Ammon's horn (tissue), 1 donor: ENCODE measurements at places on chromosomes 4 and X.

DNA sequence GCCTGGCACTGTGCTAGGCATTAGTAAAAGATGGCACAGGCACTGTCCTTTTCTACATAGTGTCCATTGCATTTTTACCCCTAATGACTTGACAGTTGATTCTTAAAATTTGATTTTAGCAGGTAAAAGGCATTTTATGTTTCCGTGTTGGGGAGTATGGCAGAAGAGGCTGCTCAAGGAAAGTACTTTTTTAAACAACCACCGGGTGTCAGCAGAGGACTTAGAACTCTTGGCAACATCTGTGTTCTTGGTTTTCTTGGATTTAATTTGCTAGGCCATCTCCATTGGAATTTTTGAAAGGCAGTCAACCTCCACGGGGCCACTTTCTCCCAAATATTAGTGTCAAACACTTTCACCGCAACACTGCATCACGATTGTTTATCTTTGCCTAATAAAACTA is 102.9 kb downstream of the TSPAN7 start:
- peak; percentile 24 for DNase-seq

DNA sequence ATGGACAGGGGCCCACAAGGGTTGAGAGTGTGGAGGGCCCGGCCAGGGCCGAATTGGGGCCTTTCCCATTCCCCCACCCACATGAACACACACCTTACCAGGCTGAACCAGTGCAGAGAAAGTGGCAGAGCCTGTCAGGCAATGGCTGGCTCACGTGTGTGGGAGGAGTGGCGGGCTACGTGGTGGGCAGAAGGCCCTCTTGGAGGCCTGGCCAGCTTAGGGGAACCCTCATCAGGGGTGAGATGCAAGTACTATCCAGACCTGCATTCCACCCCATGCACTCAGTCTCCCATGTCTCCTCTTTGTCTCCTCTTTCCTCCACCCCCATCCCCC is 965 bp downstream of the TCEAL4 start:
- peak; percentile 12 for DNase-seq

DNA sequence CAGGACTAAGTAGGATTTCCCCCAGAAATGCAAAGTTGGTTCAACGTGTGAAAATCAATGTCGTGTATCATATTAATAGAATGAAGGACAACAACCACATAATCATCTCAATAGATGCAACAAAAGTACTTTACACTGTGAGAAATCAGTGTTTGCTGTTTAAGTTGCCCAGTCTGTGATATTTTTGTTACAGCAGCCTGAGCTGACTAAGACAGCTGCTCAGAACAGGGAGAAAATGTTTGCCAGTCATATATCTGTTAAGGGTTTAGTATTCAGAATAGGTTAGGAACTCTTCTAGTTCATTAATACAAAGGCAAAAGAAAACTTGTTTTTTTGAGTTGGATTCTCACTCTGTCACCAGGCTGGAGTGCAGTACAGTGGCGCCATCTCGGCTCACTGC is 12.5 kb downstream of the MAEA start:
- no peak for DNase-seq

DNA sequence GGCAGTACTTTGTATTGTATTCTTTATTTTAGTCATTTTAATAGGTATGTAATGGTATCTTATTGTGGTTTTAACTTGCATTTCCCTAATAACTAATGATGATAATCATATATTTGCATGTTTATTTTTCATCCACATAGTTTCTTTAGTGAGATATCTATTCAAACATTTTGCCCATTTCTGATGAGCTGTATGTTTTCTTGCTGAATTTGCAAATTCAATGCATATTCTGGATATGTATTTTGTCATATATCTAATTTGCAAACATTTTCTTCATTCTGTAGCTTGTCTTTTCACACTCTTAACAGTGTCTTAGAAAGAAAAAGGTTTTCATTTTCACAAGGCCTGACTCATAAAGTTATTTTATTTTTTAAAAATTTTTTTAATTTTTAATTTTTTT is 372.1 kb downstream of the ZNF674 start:
- no peak for DNase-seq

GRCh38 chrX:13482746-13483541 is 86.5 kb upstream of the EGFL6 start:
- no peak for DNase-seq

DNA sequence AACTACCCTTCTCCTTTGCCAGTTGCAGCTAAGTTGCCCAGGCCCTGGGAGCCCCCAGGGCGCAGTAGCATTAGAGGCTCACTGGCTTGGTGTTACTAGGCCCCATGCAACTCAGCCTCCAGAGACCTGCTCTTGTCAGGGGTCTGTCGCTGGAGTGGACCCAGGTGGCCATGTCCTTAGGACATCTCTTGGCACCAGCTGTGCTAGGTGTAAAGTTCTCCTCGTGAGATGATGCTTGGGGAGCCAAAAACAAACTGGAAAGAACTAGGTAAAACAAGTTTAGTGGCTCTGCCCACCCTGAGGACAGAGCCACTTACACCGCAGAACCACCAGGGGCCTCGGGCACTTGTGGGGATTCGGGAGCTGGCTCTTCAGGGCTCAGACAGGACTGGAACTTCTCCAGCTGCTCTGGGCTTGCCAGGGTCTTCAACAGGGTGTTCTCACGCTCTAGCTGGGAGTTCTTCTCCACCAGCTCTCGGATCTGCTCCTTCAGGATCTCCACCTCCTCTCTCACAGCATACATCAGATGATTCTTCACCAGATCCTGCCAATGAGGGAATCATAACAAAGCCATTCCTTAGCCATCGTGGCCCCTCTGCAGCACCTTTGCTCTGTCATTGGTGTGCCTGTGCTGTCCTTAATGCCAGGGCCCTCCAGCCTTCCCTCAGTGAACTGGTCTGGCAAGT is 61.2 kb downstream of the TSC22D3 start:
- no peak for DNase-seq

DNA sequence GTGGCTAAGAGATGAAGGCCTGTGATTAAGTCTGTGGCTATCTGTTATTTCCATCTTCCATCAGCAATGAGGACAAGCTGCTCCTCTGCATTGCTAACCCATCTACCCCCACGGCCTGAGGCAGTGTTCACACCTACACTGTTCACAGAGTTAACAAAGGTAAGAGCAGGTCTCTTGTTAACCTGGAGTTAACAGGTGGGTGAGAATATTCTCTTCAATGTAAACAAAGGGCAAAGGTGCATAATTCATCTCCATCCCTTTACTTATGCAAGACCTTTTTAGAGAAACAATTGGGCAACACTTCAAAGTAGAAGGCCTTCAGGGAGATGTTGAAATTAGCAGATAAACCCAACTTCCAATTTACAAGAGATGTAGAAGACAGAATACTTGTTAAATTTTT is 2.8 kb downstream of the SLC35A2 start:
- no peak for DNase-seq

DNA sequence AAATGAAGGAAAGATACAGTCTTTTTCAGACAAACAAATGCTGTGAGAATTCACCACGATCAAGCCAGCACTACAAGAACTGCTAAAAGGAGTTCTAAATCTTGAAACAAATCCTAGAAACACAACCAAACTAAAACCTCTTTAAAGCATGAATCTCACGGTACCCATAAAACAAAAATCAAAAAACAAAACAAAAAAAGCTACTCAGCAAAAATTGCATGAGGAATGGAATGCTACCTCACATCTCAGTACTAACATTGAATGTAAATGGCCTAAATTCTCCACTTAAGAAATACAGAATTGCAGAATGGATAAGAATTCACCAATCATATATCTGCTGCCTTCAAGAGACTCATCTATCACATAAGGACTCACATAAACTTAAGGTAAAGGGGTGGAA is 300.1 kb downstream of the NAF1 start:
- no peak for DNase-seq
